Left lung (tissue), 14 donors: ENCODE measurements at places on chromosomes 2 and 18. TPM values are rescaled to one million over a fixed set of nuclear protein-coding genes. Genes with fewer than 3 reads are reported as not detected.

SPATS2L gene
- total RNA-seq = 91.0 TPM

GRCh38 chr2:12718711-12719399, 2.1 kb downstream of the TRIB2 start:
- peak overlapping the region; percentile 59 for H3K4me3 ChIP-seq
- DNase-seq = peak; percentile 14

GRCh38 chr2:30235859-30236535, 4.7 kb downstream of the LBH start:
- H3K27ac ChIP-seq = peak overlapping the region; percentile 2
- peaks cover 38% of the 10 kb centered on the region for H3K4me1 ChIP-seq
- peak overlapping the region; percentile 68 for H3K4me3 ChIP-seq
- DNase-seq = peak; percentile 13
- no peaks in the 10 kb centered on the region for H3K36me3 ChIP-seq
- H3K27me3 ChIP-seq = peaks cover 39% of the 10 kb centered on the region

DNA sequence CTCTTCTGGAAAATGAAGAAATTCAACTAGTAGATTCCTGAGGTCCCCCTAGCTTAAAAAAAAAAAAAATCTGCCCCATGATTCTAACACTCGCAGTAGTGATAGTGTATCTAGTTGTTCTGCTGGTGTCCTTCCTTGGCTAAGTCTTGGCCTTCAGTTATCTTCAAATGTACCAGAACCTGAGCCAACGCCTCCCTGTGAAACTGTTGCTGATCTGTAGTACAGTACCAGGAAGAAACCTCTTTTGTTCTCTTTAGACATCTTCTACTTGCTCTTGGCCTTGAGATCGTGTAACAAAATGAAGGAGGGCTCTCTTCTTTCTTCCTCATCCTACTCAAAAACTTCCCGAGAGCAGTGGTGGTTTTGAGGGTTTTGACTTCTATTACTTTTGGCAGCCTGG, 31.0 kb downstream of the PLEK start:
- H3K4me1 ChIP-seq = peaks cover 9% of the 10 kb centered on the region
- H3K4me3 ChIP-seq = no peak overlapping the region
- no peaks in the 10 kb centered on the region for H3K27me3 ChIP-seq
- no peak overlapping the region for H3K27ac ChIP-seq
- DNase-seq = no peak
- no peaks in the 10 kb centered on the region for H3K36me3 ChIP-seq

- H3K36me3 ChIP-seq = no peaks in the 10 kb centered on the region
- H3K4me1 ChIP-seq = no peaks in the 10 kb centered on the region
- H3K4me3 ChIP-seq = no peak overlapping the region
- DNase-seq = peak; percentile 24
- no peak overlapping the region for H3K27ac ChIP-seq
Measured at GRCh38 chr2:137912371-137912770, 51.9 kb upstream of the HNMT start.

DNA sequence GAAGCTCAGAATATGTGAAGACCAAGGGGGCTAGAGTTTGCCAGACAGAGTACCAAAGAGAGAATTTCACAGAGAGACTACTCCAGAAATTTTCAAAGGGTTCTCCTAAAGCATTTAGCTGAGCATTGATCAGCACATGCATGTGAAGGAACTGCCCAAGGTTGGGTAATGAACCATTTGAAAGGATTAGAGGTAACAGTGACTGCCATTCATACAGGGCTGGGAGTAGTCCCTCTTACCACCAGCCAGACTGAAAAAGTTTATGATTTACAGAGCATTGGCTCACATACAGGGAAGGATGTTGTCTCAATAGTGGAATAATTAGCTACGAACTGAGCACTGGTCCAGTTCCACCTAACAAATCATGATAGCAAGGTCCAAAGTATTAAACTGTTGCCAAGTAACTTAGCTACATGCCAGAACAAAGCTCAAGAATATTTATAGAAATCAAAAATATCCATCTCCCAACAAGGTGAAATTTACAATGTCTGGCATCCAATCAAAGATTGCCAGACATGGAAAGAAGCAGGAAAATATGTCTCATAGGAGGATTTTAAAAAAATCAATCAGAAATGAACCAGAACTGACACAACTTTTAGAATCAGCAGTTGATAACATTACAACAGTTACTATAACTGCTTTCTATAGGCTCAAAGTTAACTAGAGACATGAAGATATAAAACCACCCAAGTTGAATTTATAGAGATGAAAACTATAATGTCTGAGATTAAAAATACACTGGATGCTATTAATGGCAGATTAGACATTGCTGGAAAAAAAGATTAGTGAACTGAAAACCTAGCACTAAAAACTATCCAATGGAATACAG, 25.7 kb upstream of the RNF103 start:
- H3K27ac ChIP-seq = no peak overlapping the region
- H3K36me3 ChIP-seq = no peaks in the 10 kb centered on the region
- no peak for DNase-seq

DNA sequence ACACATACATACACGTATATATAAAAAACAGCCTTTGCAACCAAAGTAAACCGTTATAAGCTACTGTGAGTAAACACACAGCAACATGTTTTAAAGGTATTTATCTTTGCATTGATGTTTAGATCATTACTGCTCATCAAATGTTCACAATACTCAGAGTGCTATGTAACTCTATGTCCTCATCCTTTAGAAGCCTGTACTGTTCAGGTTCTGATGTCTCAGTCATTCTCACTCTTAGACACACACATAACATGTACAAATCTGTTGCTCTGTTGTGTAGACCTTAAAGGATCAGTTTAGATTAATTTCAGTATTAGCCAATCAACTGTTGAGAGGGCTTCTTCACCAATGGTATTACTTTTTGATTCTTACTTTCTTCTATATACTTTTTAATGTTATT, 139.7 kb upstream of the ITGB6 start:
- no peaks in the 10 kb centered on the region for H3K36me3 ChIP-seq
- H3K27ac ChIP-seq = no peak overlapping the region
- no peaks in the 10 kb centered on the region for H3K4me1 ChIP-seq
- DNase-seq = no peak
- H3K4me3 ChIP-seq = no peak overlapping the region

DNA sequence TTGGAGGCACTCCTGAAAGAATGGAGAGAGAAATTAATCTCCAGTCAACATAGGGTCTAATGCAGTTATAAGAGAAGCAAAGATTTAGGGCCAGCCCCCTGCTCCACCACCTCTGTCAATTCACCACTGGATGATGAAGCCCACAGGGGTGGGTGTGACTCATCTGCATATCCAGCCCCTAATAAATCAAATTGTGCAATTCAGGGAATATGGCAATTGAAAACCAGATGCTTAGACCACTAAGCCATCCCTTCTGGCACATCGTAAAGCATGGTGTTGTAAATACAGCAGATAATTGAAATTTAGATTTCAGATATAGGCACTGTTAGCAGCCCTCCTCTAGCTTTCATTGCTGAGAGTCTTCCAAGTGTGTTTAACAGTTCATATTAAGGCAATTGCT, 541.4 kb downstream of the PARD3B start:
- no peak for DNase-seq
- H3K4me1 ChIP-seq = no peaks in the 10 kb centered on the region
- H3K36me3 ChIP-seq = no peaks in the 10 kb centered on the region
- no peak overlapping the region for H3K4me3 ChIP-seq

DNA sequence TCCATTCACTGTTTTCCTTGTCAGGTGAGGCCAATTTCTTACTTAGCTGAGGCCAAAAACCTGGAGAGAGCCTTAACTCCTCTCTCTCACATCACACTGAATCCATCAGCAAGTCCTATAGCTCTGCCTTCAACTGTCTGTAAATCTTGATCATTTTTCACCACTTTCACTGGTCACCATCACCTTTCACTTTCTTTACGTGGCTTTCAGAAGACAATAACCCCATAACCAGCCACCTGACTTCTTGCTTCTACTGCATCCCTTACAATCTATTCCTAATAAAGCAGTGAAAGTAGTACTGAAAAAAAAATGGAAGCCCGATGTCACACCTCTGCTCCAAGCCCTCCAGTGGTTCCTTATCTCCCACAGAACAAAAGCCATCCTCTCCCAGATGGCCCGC, 7.7 kb downstream of the LOXL3 start:
- no peaks in the 10 kb centered on the region for H3K36me3 ChIP-seq
- H3K27ac ChIP-seq = no peak overlapping the region
- no peaks in the 10 kb centered on the region for H3K27me3 ChIP-seq
- H3K4me1 ChIP-seq = no peaks in the 10 kb centered on the region
- H3K4me3 ChIP-seq = no peak overlapping the region
- DNase-seq = no peak

DNA sequence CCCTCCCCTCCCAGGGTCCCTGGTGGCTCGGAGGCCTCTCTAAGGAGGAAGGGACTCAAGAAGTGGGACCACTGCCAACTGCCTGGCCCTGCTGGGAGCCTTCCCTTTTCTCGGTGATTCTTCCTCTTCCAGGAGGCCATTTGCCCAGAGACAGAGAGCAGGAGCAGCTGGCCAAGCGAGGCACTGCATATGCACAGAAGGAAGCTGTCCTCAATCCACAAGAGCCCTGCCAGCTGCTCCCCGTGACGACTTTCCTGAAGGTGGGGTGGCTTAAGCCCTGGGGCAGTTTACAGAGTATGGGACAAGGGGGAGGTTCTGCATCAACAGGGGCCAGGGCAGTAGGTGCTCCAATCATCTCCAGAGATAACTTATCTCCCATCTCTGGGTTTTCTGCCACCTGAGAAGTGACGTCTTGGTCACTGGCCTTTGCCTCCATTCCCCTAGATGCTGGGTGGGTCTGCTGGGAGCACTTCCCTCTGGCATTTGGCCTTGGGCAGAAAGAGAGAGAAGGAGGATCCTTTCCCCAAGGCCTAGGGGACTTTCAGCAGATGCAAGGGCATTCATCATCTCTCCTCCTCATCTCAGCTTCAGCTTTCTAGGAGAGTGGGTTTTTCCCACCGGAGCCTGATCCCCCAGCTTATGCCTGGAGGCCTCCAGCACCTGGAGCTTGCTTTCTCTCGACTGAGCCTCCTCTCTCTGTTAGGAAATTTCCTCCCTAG, 28.5 kb downstream of the CIB4 start:
- H3K27me3 ChIP-seq = no peaks in the 10 kb centered on the region
- H3K27ac ChIP-seq = no peak overlapping the region
- H3K36me3 ChIP-seq = no peaks in the 10 kb centered on the region
- peaks cover 13% of the 10 kb centered on the region for H3K4me1 ChIP-seq
- no peak for DNase-seq
- no peak overlapping the region for H3K4me3 ChIP-seq

CRYGD gene
- total RNA-seq = not detected

- no peak overlapping the region for H3K4me3 ChIP-seq
- no peaks in the 10 kb centered on the region for H3K36me3 ChIP-seq
- H3K4me1 ChIP-seq = no peaks in the 10 kb centered on the region
- no peak for DNase-seq
Measured at GRCh38 chr2:27781496-27781895, 10.0 kb downstream of the MRPL33 start.
